ENCODE measurements at places on chromosomes 5 and 9.
A peak's percentile ranks its signal among the peaks of the same experiment; 100 is the strongest.

- DNase-seq, result no peak
Observed at GRCh38 chr9:131395157-131396098, 1.5 kb downstream of the PRRC2B start.

- peak; percentile 63 for DNase-seq
Observed at GRCh38 chr5:56211298-56211865, 21.7 kb downstream of the ANKRD55 start.

DNA sequence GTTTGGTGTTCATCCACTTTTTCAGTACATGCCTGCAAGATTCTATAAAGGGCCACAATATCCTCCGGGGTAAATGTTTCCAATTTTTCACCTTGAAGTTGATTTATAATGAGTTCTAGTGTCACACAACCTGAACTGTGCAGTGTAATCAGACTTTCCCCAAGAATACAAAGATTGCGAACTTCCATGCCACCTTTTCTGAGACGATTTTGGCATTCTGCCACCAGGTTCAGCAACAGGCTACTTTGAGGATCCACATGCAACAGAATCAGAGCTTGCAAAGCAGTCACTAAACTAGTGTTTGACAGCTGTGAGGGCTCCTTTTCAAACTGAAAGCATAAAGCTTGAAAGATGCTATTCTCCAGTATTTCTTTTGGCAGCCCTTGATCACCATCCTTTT lies 1.6 kb downstream of the FASTKD3 start:
- DNase-seq, result no peak

DNA sequence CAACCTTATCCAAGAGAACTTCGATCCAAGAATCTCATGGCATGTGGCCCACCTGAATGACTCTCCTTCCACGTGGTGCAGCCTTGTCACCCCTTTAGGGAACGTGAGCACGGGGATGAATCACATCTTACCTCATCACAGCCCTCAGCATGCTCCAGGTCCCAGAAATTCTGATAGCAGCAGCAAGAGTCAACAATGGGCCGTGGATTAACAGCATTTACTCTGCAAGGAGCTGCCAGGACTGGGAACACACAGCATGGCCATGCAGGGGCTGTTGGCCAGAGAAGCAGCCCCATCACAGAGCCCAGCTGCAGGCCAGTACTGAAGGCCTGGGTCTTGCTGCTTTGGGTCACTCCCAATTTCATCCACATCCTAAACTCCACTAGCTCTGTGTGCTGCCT lies 150.4 kb downstream of the C5orf15 start:
- no peak for DNase-seq

DNA sequence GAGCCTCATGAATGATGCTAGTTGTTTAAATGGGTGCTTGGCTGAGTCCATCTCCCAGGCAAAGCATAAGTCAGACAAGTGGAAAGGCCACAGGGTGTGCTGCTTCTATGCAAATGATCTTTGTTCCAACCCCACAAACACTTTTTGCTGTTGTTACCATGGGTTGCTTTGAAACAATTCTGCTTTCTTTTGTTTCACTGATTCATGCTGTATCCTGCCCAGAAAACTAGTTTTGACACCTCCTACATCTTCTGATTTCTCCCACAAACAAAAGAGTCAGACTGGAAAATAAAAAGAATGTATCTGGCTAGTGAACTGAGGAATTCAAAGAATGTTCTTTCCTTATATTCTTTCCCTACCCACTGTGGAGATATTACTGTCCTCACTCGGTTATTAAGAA lies 298.6 kb downstream of the DIRAS2 start:
- DNase-seq, result no peak

DNA sequence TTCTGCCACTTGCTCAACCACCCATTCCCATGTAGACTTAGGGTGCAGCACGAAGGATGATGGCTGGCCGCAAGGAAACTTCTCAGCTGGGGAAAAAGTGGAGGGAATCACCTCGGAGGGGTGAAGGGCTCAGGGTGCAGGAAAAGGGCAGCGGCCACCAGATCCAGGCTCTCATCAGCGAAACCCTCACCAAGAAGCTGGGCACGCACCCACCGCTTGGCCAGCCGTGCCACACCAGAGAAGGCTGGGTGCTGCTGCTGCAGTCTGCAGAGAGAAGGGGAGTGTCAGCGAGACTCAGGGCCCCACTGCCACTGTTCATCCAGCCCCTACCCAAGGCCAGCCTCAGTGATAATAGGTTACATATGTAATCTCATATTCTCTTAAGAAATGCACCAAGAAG lies 8.6 kb downstream of the NOL6 start:
- DNase-seq, result no peak

DNA sequence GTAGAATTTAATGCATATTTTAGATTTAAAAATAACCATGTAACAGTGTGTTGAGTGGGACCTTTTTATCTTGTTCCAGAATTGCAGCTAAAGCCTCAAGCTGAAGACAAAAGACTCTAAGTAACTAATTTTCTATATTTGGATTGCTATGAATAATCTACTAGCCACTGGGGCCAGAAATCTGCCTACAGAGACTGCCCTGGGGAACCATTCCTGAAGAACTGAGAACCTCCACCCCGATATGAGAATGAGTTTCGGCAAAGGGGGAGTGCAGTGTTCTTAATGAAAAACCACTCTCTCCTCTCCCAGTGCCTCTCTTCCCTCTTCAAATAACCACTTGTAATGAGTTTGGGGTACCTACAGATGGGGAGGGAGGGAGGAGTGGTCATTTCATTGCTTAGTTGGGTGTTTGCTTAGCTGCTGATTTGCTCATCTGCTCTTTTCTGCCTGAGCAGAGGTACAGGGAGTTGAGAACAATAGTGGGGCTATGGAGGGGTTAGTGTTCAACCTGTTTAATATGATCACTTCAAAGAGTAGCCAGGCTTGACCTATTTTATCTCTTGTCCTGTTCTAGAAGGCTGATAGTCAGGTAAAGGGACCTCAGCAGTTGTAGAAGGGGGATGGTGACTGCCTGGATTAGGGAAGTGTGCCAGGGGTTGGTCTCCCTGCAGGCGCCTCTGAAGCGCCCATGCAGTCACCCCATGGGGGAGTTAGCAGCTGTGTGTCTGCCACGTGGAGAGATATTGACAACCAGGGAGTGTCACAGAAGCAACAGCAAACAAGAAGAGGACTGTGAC lies 47.7 kb downstream of the ATG10 start:
- no peak for DNase-seq
